Activated T-cell treated with anti-CD3 and anti-CD28 coated beads for 1 hour (primary cell): ENCODE measurements at places on chromosomes 11 and 22.

- no peak for DNase-seq
Measured at GRCh38 chr11:130547761-130548490, 99.5 kb downstream of the ADAMTS15 start.

DNA sequence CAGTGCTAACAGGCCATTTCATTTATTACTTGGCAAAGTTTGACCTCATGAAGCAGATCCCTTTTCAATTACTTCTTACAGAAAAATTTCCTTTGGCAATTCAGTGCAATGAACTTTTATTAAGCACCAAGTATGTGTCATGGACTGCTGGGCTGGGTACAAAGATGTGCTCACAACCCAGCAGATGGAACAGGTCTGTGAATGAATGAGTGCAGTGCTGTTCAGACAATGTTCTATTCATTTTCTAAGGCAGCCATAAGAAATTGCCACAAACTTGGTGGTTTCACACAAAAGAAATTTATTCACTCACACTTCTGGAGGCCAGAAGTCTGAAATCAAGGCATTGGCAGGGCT is 428.5 kb downstream of the SOX6 start:
- no peak for DNase-seq

DNA sequence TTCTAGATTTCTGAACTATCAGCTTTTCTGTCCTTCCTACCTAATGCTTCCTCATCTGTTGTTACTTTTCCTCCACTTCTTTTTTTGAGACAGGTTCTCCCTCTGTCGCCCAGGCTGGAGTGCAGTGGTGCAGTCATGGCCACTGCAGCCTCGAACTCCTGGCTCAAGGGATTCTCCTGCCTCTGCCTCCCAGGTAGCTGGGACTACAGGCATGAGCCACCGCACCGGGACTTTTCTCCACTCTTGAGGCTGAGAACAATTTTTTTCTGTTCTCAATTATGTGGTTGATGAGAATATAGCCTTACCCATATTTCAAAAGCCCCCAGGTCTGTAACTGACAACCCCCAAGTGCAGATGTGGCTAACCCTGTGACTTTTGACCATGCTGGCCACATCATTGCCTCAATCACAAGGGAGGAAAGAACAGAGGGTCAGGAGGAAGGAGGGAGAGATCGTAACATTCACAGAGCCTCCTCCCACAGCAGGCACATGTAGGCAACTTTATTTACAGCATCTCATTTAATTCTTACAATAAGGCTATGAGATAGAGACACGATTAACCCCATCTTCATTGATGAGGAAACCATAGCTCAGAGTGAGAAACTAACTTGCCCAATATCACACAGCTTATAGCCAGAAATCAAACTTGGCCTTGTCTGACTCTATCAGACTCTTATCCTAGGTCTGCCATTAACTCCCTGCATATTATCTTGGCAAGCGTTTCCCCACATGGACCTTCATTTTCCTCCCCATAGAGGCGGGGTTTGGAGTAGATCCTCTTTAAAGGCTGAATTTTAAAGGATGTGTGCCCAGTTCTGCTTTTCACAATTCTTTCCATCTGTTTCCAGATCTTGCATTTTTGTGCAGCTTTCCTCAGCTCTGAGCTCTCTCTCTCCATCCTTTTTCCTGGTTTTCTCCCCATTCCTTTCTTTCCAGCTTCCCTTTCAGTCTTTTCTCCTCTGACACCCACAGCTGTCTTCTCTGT is 9.6 kb downstream of the POU2F3 start:
- DNase-seq: no peak

DNA sequence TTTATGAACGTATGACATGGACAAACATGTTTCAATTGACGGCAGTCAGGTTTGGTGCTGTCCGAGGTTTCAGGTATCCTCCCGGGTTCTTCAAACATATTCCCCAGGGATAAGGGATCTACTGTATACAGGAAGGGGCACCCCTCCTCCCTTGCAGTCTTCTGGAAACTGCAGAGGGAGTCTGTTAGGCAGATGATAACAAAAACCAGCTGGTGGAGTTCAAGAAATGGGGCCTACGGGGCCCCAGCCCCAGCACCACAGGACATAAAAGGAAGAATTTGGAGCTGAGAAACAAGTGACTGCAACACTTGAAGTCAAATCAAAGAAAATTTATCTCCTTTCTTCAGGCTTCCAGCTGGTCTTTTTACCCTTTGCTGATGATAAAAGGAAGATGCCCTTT is 32.1 kb downstream of the SNU13 start:
- no peak for DNase-seq

DNA sequence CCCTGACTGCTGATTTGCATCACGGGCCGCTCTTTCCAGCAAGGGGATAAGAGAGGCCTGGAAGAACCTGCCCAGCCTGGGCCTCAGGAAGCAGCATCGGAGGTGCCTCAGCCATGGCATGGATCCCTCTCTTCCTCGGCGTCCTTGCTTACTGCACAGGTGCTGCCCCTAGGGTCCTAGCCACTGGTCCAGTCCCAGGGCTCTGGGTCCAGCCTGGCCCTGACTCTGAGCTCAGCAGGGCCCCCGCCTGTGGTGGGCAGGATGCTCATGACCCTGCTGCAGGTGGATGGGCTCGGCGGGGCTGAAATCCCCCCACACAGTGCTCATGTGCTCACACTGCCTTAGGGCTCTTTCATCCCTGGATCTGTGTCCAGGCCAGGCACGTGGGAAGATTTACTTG is 7.0 kb upstream of the IGLL5 start:
- DNase-seq: no peak
